A549 (cell line): ENCODE measurements at places on chromosomes 12 and 14.

GRCh38 chr14:58668848-58669480, 31.2 kb downstream of the DACT1 start:
- DNase-seq: no peak

DNA sequence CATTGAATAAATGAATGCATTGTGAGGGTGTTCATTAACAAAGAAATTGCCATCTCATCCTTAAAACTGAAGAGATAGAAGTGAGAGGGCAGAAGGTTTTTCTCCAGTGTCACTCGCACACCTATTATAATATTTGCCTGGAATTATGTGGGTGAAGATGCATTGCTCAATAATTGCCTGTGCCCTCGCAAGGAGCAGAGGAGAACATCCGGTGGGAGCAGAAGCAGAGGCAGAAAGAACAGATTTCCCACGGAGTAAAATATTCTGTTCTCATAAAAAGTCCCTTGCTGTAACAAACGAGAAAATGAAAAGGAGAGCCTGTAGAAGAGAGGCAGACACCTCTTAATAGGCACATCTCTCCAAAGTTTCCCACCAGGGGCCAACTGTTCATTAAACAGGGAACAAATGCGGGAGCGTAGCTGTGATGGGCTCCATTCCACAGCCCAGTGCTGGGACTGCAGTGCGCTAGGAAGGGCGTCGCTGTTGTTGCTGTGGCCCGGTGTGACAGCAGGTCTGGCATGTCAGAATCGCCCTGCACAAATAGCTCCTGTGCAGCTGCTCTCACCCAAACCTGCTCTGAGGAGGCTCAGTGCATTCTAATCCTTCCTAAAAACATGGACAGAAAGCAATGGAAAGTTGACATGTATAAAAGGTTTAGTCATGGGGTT, 359.8 kb downstream of the APAF1 start:
- DNase-seq: no peak

- DNase-seq: no peak
These were observed 5.2 kb upstream of the RIMKLB start for GRCh38 chr12:8692573-8692972.

DNA sequence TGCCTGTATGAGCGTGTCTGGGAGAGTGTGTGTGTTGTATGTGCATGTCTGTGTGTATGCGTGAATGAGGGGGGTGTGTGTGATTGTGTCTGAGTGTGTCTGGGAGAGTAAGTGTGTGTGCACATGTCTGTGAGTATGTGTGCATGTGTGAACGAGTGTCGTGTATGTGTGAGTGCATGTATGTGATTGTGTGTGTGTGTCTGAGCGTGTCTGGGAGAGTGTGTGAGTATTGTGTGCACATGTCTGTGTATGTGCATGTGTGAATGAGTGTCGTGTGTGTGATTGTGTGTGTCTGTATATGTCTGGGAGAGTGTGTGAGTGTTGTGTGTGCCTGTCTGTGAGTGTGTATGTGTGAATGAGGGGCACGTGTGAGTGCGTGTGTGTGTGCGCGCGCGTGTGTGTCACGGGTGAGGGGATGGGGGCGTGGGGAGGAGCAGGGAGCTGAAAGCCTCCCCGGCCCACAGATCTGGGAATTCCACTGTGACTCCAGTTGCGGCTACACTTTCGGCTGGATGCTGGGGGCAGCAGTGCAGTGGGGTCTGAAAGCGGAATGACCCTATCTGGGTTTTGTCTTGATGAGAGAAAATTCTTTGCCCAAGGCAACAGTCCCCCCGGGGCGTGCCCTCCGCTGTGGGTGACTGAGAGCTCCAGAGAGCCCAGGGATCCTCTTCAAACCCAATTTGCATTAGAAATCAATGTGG, 138.1 kb upstream of the MED13L start:
- DNase-seq: no peak

DNA sequence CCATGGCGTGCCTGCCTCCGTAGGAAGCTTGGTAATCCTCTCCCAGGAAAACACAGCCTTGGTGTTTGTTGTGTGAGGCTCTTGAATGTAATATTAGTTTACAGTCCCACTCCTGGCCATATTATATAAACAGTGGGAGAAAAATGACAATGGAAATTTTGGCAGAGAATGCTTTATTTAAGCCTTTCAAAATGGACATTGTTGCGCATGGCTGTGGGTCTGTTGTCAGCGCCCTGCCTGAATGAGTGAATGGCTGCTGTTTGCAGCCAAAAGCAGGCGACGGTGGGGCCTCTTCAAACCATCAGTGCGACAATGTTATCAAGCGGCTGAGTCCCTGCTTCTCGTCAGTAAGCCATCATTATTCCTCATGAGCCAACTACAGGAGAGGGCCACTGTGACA, 201.8 kb upstream of the RMST start:
- no peak for DNase-seq

DNA sequence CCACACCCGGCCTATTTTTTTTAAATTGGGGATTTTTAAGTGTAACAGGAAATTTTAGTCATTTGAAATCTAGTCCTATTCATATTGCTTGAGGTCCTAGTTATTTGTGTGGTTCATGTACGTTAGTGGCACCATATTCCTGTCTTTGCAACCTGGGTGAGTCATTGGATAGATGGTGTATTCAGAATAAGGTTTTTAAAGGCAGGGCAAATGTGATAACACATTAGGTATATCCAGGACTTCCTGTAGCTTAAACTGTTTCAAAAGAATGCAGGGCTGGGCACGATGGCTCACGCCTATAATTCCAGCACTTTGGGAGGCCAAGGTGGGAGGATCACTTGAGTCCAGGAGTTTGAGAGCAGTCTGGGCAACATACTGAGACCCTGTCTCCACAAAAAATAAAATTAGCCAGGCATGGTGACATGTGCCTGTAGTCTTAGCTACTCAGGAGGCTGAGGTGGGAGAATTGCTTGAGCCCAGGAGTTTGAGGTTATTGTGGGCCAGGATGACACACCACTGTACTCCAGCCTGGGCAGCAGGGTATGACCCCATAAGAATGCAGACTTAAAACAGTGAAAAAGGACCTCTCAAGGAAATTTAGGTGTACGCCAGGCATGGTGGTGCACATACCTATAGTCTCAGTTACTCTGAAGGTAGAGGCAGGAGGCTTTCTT, 8.1 kb downstream of the ATP6V0A2 start:
- DNase-seq: no peak

GRCh38 chr12:42508913-42509460, 80.6 kb downstream of the PRICKLE1 start:
- no peak for DNase-seq

GRCh38 chr12:124405151-124405550, 110.3 kb downstream of the RFLNA start:
- no peak for DNase-seq

DNA sequence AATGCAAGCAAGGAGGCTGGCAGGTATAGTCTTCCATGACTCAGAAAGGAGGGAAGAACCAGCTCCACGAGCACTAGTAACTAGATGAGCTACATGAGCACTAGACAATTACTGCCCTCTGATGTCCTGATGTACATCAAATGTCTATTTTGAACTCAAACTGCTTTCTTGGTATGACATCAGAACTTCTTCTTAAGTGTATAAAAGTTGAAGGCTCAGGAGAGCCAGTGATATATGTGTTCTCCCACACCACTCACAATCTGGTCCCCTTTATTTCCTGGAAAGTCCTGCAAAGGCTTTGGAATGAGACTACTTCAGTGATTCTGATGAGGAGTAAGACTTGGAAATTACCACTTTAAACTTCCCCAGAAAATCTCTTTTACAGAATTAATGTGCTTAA, 18.5 kb upstream of the DHRS7 start:
- DNase-seq: no peak

GRCh38 chr14:58362798-58363412, 32.8 kb upstream of the TOMM20L start:
- DNase-seq: peak; percentile 51

GRCh38 chr14:72690324-72690723, 203.6 kb downstream of the DPF3 start:
- DNase-seq: no peak

DNA sequence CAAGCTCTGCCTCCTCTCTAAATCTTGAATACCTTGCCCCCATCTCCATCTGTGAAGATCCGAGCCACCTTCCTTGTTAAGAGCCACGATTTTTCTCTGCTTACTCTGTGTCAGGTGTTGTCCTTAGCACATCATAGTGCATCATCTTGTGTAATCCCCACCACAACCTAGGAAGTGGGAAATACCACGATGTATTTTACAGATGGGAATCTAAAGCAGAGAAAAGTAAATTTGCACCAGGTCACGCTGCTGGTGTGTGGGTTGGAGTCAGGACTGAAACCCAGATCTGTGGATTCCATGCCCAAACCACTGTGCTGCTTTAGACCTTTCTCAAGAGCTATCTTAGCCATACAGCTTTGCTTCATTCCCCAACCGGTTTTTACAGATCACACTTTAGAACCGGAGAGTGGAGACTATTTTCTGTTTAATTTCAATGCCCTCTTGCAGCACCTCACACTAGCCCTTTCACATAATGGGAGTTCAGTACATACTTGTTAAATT, 94.6 kb downstream of the PPM1A start:
- no peak for DNase-seq

GRCh38 chr12:96335270-96335669, 65.0 kb downstream of the CDK17 start:
- no peak for DNase-seq

DNA sequence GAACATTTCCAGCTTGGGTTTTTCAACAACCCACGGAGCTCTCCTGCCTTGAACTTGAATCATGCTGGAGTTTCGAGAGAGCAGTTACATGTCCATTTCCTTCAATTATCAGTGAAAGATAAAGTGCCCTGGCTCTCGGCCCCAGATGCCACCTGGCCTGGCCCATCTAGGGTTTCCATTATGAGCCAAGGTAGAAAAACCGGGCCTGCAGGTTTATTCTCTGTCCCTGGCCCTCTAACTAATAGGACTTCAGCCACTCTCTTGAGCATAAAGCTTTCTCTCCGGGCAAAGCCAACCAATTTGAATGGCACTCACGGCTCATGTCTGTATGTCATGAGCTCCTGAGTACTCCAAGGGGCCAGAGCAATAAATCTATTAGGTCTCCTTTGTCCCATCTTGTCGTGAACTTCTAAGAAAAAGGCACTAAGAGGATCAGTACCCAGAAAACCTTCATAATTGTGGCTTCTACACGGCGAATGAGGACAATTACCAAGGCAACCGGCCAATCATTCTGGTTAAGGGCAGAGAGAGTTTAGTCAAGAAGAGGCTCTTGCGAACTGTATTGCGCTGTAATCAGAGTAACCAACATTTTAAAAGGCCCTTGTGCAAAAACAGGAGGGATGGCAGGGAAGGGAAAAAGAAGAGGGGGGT, 392.3 kb downstream of the MED13L start:
- no peak for DNase-seq

GRCh38 chr12:7444076-7444475, at the start of gene CD163L1:
TSS of gene CD163L1 (minus strand) at chr12:7444153. CDS start at chr12:7444127, 26 bp downstream.
- DNase-seq: no peak

GRCh38 chr12:92124689-92125029, 21.0 kb downstream of the BTG1 start:
- DNase-seq: no peak

GRCh38 chr14:73741386-73741875, 27.2 kb upstream of the PNMA1 start:
- DNase-seq: no peak

DNA sequence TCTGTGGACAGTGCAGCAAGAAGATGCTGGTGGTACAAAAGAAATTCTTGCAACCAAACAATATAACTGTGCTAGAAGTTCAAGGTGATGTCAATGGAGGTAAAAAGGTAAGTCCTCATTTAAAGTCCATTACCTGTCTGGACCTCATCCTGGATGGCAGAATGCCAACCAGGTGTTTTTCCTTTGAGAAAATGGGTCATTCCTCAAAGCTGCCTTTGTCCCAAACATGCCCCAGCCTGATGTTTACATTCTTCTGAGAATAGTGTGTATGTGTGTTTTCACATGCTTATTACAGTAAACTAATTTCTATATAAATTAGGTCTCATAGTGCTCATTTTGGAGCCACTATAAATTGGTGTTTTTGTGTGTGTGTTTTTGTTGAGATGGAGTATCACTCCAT, 24.9 kb downstream of the ACTR6 start:
- no peak for DNase-seq

- DNase-seq: no peak
These were observed 586.5 kb upstream of the TMEM132C start for GRCh38 chr12:127680516-127680915.

GRCh38 chr12:122184517-122184916, 1.6 kb downstream of the LRRC43 start:
- no peak for DNase-seq

DNA sequence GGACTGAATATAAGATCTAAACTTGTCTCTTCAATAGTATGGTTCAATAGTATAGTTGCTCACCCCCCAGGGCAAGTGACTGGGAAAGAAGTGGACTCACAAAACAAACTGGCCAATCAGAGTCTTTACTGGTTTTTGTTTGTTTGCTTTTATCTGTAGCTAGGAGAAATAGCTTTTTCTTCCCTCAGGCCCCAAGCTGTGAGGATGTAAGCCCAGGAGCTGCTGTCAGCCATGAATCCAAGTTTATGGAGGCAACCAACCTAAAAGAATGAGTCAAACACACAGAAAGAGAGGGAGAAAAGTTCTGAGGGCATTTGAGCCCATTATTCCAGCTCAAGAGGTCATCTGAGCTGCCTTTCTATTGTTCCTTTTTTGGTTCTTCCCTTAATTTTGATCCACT, 375.3 kb downstream of the BCAT1 start:
- no peak for DNase-seq

DNA sequence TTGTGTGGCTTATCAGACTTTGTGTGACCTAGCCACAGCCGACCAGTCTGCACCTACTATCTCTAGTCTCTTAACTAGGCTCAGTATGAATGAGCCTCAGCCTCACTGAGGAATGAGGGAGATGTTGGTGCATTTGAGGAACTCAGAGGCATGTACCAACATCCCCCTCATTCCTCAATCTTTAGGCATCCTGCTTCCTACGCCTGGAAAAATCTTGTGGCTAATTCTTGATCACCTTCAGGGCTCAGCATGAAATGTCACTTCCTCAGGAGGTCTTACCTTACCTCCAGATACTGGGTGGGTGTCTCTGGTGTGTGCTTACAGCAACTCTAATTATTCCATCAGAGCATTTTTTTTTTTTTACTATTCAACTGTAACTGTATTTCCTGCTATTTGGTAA, 148.8 kb upstream of the TMCC3 start:
- DNase-seq: no peak

DNA sequence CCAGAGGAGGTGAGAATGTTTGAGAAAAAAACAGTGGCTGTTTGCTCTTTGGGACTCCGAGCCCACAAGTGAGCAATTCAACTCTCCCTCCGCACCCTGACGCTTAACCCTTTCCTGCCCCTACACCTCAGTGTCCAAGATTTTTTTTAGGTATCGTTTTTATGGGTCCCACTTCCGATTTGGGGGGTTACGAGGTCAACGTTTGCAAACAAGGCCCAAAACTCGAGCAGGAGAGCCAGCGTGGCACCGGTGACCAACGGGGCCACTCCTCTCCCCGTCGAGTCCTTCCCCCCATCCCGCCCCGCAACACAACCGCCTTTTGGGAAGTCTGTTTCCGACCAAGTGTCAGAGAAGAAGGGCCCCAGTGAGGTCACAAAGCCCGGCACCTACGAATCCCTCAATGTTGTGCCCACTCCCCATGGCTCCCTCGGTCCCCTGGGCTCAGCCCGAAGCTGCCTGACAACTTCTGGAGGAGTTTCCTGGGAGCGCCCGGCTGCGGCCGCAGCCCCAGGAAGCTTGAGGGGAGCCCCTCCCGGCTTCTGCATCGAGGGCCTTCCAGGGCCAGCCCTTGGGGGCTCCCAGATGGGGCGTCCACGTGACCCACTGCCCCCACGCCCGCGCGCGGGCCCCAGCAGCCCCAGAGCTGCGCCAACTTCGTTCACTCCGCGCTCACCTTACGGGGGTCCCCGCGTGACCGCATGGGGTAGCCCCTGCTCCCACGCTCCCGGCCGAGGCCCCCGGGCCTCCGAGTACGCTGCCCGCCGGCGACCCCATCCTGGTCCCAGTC, 1.2 kb downstream of the CDK2AP1 start:
- no peak for DNase-seq

GRCh38 chr14:64720131-64720576, 15.9 kb downstream of the PLEKHG3 start:
- peak; percentile 91 for DNase-seq
